ENCODE measurements at places on chromosomes 4 and X.

DNA sequence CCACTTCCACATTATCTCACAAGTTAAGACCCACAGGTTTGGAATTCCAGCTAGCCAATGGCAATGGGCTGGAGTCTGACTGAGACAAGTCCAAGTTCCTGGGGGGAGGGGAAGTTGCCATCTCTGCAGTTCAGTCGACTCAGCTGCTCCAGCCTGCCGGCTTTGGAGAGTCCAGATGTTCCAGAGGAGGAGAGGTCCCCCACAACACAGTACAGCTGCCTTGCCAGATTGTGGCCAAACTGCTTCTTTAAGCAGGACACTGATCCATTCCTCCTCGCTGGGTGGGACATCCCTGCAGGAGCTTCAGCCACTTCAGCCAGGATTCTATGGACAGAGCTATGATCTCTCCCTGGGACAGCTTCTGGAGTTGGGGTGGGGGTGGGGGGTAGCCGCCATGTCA is 199.2 kb downstream of the EDA start:
- DNase-seq: no peak

GRCh38 chrX:74922922-74923543 is 2.2 kb downstream of the NEXMIF start:
- DNase-seq: no peak

DNA sequence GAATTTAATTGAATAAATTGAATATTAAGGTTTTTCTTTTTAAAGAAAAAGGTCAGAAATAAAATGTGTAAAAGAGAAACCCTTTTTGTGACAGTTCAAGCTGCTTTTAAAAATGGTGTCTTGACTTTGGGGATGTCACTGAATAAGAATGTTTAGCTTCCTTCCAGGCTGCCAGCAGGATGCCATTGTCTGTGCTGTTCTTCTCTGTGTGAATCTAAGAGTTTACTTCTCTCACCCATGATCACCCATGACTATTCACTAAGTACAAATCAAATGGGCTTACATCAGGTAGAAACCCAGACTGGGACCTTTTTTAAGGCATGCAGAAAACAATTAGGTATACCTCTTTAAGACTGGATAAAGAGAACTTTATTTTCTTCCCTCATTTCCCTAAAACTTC is 115.3 kb downstream of the DACH2 start:
- peak; percentile 2 for DNase-seq

- peak; percentile 56 for DNase-seq
Measured at GRCh38 chr4:38759113-38759789, 23.5 kb downstream of the TLR10 start.

DNA sequence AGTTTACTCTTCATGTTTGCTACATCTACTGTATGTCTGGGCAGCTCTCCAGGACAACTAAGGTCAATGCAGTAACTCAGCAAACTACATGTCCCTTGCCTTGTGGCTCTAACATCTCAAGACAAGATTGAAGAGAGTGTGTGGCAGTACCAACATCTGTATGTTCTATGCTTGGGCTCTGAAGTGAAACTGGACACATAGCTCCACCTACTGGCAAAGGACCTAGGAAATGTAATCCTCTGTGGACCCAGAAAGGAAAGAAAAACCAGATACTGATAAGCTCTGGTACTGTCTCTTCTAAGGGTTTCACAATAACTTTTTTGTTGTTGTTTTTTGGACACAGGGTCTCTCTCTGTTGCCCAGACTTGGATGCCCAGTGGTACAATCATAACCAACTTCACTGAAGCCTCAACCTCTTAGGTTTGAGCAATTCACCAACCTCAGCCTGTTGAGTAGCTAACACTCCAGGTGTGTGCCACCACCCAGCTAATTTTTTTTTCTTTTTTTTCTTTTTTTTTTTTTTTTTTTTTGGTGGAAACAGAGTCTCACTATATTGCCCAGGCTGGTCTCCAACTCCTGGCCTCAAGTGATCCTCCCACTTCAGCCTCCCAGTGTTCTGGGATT is 64.1 kb downstream of the QDPR start:
- peak; percentile 65 for DNase-seq

DNA sequence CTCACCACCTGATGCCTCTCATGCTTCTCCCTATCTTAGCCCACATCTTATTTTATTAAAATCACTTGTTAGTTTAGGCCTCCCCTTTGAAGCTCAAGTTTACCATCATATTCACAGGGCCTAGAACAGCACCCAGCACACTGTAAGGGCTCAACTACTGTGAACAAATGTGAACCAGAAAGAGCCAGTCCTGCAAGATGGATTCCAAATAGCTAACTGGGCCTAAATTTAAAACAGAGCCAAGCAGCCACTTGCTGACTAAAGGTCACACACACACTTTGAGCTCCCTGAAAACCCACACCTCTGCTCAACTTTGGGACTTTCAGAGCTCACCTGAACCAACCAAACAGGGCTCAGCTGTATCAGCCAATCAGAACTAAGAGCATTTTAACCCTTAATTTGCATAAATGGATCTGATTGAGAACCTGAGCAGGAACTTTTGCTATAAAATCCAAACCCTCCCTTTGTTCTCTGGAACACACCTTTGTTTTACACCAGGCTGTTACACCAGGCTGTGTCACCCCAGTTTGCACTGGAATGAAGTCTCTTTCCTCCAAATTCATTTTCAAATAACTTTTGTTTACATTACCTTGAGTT is 62.1 kb upstream of the EXOC1L start:
- DNase-seq: no peak

DNA sequence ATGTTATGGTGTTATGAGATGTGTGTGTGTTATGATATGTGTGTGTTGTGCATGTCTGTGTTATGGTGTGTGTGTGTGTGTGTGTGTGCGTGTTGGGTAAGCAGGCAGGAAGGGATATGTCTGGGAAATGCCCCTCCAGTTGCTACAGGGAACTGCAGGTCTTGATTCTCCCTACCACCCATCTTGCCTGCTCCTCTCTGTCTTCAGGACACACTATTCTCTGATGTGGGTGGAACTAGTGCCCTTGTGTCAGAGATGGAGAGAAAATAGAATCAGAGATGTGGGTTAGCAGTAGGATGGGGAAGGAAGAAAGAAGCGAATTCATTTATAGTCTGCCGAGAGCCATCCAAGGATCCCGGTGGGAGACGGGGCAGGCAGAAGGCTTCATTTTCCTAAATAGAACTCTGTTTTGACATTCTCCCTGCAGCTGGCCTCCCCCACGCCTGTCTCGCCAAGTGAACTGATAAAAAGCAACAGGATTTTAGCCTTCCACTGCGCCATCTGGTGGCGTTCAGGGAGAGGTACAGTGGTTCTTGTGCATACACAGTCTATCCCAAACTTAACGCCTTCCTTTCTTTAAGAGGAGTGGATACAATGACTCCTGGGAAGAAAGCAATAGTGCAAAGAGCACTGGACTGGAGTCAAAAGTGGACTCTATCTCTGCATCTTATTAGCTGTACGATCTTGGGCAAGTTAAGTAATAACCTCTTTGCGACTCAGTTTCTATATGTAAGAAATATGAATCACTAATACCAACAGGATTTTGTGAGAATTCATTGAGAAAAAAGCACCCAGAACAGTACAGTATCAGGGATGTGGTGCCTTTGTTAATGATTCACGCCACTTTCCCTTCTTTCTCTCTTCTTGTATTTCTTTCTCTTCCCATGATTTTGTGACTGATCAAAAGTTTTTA is 14.1 kb upstream of the MGST2 start:
- peak; percentile 85 for DNase-seq

DNA sequence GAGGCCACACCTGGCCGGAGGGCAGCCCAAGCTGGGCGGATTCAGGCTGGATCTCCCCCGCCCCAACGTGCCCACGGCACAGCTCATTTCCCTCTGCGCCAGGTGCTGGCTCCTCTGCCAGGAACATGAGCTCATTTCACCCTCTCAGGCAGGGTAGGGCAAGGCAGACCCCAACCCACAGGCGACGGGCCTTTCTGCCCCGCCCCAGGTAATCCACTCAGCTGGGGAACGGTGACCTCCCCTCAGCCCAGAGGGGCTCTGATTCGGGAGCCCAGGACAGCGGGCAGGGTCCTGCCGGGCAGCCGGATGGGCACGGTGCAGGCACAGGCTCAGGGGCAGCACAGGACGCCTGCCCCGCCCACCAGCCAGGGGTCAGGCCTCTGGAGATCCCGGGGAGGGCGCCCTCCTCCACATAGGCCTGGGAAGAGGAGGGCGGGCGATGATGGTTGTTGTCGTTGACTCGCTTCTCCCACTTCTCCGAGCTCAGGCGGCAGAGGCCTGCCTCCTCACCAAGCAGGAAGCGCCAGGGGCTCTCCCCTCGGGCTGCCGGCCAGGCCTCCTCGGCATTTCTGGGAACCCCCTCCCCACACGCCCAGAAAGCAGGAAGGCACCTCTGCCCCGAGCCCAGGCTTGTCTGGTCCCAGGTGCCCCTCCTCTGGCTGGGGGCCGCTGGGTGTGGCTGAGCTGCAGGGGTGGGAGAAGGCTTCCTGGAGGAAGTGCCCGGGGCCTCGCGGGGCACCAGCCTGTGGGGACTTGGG is 31.1 kb downstream of the TACC3 start:
- DNase-seq: no peak

GRCh38 chr4:140372751-140373327 is 607 bp upstream of the SCOC start:
- no peak for DNase-seq

- no peak for DNase-seq
Measured at GRCh38 chrX:125205918-125206665, 113.6 kb upstream of the TEX13C start.

DNA sequence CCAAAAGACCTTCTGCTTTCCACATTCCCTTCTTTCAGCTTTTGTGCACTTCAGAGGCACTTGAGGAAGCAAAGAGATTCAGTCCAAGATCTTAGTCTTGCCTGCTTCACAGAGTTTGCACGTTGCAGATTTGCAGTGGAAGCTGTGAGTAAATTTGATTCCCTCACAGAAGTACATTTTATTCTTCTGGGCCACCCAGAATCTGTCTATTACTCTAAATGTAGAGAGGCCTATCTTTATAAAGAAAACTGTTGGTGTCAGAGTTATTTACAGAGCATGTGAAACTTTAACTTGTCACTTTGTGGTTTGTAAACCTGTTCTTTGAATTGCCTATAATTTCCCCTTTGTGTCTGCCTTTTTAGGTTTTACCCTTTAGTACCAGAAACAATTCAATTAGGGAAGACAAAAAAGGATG is 15.5 kb downstream of the SPRY1 start:
- DNase-seq: no peak

GRCh38 chr4:122602277-122603142 is 18.4 kb downstream of the IL21 start:
- peak; percentile 6 for DNase-seq

DNA sequence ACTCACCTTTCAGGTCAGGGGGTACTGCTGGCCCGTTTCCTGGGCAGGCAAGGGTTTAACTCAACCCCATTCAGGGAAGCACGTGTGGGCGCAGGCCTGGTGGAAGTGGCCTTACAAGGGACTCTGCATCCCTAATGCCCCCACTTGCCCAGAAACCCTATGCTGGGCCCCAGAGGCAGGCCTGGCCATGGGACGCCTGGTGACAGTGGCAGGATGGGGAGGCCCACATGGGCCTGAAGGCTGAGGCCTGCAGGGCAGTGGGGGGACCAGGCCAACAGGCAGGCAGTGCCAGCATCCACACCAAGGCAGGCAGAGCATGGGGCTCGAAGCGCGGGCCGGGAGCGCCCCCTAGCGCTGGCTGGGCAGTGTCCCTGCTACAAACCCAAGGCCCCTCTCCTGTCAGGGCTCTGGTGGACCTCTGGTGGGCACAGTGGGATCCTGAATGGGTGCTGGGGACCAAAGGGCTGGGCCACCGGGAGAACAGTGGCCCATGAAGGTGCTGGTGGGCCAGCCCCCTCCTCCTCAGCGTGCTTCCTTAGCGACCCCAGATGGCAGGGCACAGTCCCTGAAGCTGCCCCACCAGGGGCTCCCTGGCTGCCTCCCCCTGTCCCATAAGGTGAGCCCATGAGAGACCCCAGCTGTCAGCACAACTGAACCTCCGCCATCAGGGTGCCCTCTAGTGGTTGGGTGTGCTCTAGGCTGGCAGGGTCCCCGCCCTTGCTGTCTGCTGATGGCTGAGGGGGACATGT is 16.8 kb downstream of the FGFR3 start:
- DNase-seq: peak; percentile 76

DNA sequence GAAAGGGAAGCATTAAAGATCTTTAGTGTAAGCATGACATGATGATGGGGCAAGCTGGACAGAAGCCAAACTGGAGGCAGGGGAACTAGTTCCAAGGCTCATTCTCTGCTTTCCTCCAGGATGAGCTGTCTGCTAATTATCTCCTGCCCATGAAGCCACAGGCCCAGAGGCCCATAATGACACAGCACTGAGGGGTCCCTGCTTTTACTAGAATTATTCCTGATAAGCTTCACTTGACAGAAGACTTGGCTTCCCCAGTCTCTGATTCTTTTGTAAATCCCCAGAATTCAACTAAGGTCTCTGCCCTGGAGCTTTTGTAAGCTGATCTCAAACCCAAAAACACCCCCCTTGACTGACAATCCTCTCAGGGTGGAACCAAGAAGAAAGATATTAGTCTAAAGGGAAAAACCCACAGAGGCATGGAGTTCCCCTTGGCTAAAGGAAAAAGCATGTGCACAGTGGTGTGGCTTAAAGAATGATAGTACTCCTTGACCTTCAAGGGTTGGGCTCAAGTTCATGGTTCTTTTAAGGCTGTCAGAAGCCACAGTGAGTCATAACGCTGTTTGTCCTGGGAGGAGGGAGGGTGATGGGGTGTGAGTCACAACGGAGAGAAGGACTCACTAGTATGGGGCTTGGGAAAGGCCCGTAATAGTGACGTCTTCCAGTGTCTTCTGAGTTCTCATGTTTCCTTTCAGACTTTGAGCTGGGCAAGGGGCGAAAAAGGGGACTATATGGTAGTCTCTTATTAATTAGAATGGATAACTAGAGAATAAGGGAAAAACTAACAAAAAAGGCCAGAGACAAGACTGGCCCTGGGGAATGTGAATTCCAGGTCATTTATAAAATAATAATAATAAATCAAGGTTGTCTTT is 146.0 kb upstream of the CPEB2 start:
- DNase-seq: no peak

GRCh38 chrX:15217161-15217560 is 52.7 kb downstream of the ASB9 start:
- DNase-seq: no peak

DNA sequence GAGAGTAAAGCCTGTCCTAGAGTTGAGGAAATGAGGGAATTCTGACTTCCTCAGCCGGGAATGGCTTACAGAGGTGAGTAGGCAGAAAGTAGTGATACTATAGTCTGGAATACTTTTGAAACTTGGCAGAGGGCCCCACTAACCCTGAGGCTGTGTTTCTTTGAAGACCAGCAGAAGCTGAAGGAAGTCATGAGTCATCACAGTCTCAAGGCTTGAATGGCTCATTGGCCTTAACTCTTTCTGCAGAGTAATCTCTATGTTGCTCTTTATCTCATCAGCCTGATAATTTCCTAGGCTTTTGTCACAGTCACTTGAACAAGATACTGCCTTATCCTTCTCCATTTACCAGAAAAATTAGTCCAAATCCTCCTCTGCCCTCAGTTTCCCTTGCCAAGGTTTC is 80.8 kb downstream of the ANKRD50 start:
- DNase-seq: no peak
